ENCODE measurements at places on chromosomes 4 and X.
A peak's percentile ranks its signal among the peaks of the same experiment; 100 is the strongest.

DNA sequence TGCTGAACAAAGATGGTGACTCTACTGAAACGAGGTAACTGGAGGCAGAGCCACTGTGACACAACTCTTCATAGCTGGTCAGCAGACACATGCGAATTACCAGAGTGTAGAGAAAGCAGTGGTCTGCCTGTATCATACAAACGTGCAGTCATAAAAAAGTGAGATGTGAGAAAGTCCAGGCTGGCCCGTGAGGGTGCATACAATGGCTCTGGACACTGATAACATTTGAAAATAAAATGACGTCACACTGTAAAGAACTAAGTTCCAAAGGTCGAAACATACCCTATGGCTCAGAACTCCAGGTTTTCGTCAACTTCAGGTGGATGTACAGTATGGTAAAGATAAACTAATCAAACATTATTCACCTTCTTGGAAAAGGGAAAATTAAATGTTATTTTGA, 95.7 kb downstream of the SHISA3 start:
- no peak for DNase-seq

GRCh38 chrX:129158505-129158904, 364.8 kb downstream of the SMARCA1 start:
- DNase-seq: no peak

GRCh38 chr4:56658528-56658927, 22.6 kb downstream of the HOPX start:
- no peak for DNase-seq

DNA sequence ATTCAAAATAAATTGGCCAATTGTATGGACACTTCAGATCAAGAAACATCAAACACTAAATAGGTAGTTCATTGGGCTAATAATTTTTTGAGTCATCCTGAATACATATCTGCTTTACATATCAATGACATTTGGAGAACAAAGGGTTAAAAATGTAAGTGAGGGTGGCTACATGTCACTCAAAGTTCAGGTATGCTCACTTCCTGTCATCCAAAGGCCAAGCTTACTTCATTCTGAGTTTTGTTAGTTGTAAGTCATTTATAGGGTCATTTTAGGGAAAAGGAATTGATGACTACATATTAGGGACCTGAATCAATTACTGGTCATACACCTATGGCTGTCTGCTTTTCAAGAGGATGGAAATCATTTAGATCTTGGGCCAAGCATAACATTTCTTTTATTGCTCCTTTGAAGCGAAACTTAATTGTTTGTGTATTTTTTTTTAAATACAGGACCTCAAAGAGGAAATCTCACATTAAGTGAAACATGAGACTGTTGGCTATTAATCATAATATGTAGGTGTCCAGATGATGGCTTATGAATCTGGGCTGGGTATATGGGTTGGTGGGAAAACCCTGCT, 119.2 kb upstream of the LEF1 start:
- DNase-seq: no peak

DNA sequence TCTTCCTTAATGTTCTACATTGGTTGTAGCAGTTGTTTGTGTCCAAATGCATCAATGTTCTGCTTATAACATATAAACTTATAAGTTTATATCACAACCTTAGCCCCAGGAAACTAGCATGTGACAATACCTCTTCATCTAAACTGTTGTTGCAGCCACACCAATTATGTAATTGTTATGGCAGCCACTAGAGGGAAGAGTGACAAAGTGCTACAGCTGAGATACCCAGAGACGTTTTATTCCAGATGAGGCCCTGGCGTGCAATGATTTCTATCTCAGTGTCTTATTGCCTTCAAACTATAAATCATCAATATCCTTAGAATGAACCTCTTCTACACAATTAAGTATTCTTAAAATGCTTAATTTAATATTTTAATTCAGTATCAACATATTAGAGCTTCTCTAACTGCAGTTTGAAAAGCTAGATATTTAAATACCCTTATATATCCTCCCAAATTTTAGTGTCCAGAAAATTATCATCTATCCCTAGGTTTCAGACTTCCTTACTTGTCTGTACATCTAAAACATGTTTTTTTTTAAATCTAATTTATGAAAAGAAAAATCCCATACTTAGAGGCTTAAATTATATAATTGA, 171.6 kb downstream of the PCDH10 start:
- DNase-seq: peak; percentile 20

DNA sequence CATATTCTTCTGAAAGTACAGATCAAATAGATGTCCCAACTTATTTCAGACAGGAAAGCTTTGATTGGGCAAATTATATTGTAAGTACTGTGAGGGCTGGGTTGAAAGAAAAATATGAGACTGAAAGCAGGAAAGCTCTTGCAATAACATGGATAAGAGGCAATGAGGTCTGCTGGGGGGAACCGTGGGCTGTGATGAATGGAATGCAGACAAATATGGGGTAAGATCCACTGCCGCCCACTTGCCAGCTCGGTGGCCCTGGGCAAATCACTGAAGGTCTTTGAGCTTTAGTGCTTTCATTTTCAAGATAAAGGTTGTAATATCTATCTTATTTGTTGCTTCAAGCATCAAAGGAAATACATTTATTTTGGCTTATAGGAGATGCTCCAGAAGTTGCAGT, 51.0 kb downstream of the AGA start:
- no peak for DNase-seq

Data from urothelium cell line (cell line).